Activated B cell treated with CpG ODN at 0.5 μM for 24 hours (primary cell): ENCODE measurements at places on chromosomes 5 and 9.

DNA sequence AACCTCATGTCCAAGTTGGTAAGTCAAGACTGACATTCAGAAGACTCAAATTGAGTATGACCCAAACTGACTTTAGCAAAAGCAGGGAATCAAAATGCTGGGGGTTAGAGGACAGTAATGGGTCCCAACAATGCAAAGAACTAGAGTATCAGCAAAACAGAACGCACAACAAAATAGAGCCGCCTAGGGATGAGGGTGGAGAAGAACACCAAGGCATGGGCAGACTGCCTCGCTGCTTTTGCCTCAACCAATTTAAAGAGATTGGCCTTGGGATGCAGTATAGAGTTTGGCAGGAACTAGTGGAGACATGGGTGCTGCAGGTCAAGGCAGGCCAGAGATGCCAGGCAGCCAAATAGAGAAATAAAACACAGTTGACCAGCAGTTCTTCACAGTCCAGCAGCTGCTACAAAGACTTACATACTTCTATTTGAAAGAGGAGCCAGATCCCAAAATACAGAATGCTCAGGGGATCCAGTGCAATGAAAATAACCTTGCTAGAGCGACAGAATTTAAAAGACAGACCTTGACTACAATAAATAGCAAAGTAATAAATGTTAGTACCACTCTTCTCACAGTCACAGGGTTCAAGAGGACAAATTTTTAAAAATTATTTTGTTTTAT, 83.9 kb upstream of the NIPBL start:
- no peak for DNase-seq

DNA sequence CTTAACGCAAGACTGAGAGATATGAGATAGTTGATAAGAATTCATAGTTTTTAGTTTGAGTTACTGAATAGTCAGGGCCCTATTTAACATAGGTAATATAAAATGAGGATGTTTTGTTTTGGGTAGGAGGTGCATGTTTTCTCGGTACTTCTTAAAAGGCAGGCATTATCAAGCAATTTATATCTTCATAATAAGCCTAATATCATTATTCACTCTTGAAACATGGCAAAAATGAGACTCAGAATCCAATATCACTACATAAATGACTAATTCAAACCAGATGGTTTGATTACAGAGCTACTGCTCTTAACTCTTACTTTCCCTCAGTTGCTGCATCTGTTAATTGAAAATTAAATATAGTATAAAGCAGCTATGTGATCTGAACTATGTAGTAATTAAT, 2038.7 kb downstream of the EFNA5 start:
- DNase-seq, result no peak

GRCh38 chr9:70049236-70049635, 5.6 kb downstream of the MAMDC2 start:
- DNase-seq, result no peak

DNA sequence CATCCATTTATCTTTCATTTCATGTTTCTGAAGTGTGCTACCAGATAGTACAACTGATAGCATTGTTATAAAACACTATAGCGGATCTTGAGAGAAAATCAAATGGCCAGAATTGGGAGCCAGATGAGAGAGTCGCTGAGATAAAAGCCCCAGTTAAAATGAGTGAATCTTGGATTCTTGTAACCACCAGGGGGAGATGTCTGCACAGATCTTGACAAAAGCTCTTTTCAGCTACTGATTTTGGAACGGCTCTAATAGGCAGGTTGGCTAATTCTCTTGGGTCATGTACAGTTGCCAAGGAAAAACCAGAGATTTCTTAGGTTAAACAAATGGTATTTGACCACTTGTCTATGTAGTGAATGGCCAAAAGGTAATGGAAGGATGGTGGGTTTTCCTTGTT, 21.7 kb downstream of the F2RL2 start:
- DNase-seq, result no peak

- no peak for DNase-seq
These were observed 30.8 kb downstream of the POC5 start for GRCh38 chr5:75686480-75686879.

DNA sequence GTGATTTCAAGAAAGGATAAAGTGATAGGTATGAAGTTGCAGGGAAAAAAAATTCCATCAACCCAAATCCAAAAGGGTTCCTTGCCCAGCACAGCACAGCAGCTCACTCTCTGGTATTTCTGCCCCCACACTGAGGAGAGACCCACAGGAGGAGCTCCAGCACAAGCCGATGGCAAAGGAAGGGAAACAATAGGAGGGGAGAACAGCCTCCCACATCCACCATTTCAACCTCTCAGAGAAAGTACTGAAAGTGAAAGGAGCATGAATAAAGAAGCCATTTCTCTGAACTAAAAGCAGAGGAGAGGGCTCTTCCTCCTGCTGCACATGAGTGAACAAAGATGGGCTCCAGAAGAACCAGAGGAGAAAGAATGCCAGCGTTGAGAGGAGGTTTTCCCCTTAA, 54.9 kb upstream of the ZSWIM6 start:
- no peak for DNase-seq

- no peak for DNase-seq
These were observed 545 bp downstream of the PALM2AKAP2 start for GRCh38 chr9:109780453-109781033.

DNA sequence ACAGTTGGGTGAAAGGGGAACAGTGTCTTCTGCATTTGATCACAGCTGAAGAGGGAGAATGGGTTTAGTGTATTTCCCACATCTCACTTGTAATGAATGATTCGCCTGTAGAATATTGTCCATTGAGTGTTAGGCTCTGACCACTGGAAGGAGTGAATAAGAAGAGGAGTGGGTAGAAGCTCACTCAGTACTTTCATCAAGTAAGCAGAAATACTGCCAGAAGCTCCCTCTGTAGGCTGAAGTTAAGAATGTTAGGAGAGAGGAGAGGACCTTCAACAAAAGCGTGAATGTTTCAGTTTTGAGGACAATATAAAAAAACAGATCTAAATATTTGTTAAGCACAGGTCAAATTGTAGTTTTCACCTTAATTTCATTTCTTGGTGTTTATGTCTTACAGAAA, 27.5 kb downstream of the FSD1L start:
- no peak for DNase-seq
